Anterior cingulate cortex (tissue), 58 donors: ENCODE measurements at places on chromosomes 6 and 20.

DNA sequence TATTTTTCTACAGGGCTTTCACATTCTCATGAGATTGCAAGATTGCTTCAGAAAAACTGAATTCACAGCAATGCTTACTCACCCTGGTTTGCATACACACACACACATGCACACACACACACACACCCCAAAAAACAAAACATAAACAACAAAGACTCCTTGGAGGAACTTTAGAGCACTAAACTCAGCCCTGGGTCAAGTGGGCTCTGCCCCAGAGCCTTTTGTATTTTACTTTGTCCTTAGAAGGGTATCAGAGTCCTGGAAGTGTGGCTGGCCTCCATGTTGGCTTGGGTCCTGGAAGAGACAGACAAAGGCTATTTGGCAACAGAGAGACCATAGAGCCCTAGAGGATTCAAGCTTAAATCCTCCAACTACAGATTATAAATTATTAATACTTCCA lies 8.0 kb upstream of the CST9 start:
- DNase-seq: no peak

DNA sequence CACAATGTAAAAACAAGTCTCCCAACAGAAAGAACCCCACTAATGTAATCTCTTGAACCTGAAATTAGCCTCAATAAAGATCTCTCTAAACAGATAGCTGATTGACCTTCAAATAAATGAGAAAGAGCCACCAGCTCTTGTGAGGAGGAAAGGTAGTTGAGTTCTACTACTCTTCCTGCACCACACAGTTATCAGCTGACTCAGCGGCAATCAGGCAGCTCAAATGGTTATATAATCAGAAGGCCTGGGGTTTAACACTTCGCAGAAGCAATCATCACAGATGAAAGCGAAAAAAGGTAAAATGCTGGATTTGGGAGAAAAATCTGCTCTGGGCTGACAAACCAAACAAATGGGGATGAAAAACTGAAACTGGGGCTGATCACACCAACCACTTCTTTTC lies 91.8 kb downstream of the CHD6 start:
- DNase-seq: no peak

- no peak for DNase-seq
Measured at GRCh38 chr6:225121-225721, 67.1 kb upstream of the DUSP22 start.

DNA sequence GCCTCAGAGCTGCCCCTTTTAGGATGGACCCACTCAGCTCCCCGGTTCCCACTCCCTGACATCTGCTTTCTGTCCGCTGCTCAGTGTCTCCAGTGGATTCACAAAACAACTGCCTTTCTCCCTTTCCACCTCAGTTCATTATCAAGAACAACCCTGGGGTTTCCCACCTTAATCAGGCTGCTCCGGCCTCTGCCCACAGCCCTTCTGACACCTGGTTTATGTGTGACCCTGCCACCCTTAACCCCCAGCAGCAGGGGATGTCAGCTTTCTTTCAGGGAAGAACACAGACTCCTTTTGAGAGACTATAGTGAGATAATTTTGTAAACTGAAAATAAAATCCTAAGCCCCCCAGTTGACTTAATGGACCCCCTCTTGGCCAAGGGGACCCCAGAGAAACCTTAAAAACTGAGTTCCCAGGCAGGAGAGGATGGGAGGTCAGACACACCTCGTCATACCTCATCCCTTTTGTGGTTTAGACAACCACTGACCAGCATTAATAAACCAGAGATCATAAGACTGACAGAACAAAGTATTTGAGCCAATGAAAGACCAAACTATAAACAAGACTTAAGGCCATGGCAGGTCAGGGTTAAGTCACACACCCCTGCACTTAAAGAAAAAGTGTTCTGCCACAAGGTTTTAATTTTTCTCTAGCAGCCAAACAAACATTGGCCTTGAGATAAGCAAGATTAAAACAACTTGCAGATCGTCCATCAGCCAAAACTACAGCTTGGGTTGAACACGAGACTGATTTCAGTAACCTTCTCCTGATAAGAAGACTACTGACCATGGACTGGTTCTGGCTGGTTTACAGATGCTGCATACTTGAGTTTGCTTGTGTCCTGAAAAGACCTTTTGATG lies 42.4 kb upstream of the DDR1 start:
- no peak for DNase-seq

DNA sequence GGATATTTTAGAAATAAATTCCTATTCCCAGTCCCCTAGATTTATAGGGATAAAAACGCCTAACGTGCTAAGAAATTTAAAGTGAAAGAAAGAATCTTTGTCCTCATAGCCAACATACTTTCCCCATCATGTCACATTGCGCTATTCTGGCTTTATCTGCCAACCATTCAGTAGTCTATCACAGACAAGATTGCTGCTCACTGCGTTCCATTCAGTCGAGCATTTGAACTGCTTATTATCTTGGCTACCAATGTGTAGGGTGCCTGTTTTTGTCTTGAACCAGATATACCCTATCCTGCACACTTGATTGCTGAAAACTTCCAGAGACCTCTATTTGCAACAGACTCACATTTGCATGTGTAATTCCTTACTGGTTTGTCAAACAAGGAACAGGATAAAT lies 751.5 kb downstream of the EPHA7 start:
- no peak for DNase-seq

- no peak for DNase-seq
Measured at GRCh38 chr6:82832811-82833210, 232.8 kb downstream of the UBE3D start.

GRCh38 chr6:106529438-106529837 lies 99.9 kb downstream of the RTN4IP1 start:
- DNase-seq: no peak

DNA sequence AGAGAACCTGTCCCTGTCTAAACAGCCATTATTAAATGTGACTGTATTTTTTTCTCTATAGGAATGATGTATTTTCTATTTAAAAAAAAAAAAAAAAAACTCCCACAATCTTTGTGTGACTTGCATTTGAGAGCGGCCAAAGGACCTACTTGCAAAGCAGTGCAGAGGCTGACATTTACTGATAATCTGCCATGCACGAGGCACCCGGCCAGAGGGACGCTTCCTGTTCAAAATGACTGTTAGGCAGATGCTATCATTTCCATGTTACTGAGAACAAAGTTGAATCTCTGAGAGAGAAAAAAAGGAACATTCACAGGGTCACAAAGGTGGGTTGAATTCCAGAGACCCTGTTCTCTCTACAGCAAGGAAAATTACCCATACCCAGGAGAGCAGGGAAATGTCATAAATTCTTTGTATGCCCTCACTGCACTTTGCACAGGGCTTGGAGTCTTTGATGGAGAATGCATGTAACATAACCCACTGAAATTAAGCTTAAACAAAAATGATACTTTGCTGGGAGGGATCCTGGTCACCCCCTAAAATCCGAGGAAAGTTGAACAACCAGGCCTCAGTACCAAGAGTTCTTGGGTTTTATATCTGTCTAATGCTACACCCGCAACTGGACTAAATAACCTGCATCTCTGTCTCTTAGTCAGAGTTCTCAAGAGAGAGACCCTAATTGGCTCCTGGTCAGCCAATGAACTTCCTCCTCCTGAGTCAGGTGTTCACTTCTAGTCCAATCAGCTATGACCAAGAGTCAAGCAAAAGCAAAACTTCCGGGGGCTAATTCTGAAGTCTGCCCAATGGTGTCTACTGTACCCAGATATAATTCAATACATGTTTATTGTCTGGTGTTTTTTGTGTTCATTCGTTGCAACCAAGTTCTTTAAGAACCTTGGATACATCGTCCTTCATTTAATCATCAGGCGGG lies 61.2 kb downstream of the GCLC start:
- DNase-seq: no peak

- DNase-seq: peak; percentile 50
Measured at GRCh38 chr20:59598625-59599310, 5.6 kb upstream of the PHACTR3 start.

DNA sequence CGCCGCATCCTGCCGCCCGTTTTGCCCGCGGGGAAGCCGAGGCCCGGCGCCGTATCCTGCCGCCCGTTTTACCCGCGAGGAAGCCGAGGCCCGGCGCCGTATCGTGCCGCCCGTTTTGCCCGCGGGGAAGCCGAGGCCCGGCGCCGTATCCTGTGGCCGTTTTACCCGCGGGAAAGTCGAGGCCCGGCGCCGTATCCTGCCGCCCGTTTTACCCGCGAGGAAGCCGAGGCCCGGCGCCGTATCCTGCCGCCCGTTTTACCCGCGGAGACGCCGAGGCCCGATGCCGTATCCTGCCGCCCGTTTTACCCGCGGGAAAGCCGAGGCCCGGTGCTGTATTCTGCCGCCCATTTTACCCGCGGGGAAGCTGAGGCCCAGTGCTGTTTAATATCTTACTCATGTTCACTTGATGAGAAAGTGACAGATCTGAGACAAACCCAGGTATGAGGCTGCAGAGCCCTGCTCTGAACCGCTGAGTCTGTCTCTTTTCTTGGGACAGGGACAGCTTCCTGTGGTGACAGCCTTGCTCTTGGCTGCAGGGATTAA lies 129.4 kb downstream of the CDH26 start:
- DNase-seq: no peak

DNA sequence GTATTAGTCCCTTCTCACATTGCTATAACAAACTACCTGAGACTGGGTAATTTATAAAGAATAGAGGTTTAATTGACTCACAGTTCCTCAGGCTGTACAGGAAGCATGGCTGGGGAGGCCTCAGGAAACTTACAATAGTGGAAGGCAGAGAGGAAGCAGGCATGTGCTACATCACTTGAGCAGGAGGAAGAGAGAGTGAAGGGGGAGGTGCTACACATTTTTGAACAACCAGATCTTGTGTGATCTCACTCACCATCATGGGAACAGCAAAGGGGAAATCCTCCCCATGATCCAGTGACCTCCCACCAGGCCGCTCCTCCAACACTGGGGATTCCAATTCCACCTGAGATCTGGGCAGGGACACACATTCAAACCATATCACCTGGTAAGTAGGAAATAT lies 630.6 kb downstream of the QKI start:
- DNase-seq: no peak

GRCh38 chr6:166486536-166486880 lies 100.0 kb downstream of the RAMACL start:
- no peak for DNase-seq

- DNase-seq: no peak
Measured at GRCh38 chr6:21241231-21242130, 352.1 kb upstream of the SOX4 start.

DNA sequence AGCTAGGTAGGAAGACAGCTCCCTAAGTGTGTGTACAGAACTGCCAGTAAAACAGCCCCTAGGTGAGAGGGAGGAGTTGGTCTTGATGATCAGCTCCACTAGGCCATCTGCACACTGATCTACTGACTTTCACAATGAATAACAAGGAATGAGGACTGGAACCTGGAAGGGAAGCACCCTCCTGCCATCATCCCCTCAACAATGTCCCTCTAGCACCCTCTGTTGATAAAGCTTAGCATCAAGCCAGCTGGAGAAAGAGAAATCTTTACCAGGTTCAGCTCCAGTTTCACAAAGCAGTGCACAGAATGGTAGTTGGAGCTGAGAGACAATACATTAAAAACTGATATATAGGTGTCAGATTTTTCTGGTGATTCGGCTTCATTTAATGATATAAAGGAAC lies 57.2 kb upstream of the IRAK1BP1 start:
- no peak for DNase-seq

- DNase-seq: no peak
Measured at GRCh38 chr6:11613336-11613735, 75.8 kb downstream of the TMEM170B start.

DNA sequence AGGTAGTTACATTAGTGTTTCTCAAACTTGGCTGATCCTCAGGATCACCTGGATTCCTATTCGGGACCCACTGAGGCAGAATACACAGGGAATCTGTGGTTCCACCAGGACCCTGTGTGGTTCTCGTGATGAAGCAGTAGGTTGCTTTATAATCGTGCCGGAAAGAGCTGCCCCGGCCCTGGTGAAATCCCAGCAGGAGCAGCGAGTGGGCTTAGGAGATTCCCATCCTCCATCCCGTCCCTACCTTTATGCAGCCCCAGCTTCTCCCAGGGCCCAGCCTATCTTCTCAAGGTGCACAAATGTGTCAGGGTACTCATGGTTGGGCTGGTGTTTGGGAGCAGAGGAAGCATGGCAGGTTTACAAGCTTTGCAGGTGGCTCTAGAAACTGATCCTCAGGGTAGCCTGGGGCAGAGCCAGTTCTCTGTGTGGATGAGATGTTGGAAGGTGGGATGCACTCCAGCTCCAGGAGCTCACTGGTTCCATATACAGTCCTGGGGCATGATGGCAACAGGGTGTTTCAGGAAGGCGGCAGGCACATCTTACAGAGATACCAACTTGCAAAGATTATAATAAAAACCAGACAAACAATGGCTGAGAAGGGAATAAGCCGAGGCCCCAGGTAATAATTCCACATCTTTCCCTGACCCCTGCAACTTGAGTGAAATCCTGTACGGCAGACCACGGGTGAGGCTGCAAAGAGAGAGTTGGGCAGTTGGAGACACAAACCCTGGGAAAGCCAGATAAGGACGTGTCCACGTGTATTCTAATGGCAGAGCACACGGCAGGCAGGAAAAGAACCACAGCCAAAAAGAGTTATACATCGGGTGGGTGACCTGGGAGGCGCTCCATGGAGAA lies 5.9 kb downstream of the SLC22A1 start:
- no peak for DNase-seq

GRCh38 chr6:1233924-1234323 lies 78.0 kb upstream of the FOXQ1 start:
- DNase-seq: no peak

- DNase-seq: no peak
Measured at GRCh38 chr6:142718667-142719191, 226.2 kb downstream of the HIVEP2 start.

GRCh38 chr6:28589957-28590349 lies 64.3 kb downstream of the GPX5 start:
- no peak for DNase-seq

DNA sequence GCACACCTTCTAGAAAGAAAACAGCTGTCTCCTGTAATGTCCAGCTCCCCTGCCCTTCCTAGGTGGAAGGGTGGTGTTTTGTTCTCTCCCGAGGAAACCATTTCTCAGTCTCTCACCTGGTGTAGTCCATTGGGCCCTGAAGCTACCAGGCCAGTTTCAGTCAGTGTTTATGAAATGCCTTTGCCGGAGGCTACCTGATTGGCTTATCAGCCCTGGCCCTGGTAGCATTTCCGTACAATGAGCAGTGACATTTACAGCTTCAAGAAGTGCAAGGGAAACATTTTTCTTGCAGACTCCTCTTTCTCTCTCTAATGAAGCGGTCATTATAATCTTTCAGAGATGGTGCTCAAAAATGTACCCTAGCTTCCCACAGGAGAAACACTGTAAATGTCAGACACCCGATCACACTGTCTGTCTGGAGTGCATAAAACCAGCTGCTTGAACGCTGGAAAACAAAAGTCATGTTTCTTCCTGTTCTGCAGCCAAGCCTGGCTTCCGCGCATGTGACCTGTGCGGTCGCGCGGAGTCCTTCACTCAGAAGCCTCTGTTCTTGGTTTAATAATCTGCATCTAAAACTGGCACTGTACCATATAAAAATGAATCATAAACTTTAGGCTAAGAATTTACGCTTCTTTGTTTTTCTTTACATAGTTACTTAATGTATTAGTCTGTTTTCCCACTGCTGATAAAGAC lies 28.4 kb upstream of the SAYSD1 start:
- DNase-seq: no peak

GRCh38 chr6:75438442-75439116 lies 55.0 kb downstream of the FILIP1 start:
- no peak for DNase-seq
